Kidney glomerular epithelial cell (primary cell): ENCODE measurements at places on chromosomes 3 and 15.

- no peak for DNase-seq
Observed at GRCh38 chr15:99086327-99086667, 18.6 kb upstream of the SYNM start.

GRCh38 chr3:79202471-79203143, 565.2 kb downstream of the ROBO1 start:
- no peak for DNase-seq

DNA sequence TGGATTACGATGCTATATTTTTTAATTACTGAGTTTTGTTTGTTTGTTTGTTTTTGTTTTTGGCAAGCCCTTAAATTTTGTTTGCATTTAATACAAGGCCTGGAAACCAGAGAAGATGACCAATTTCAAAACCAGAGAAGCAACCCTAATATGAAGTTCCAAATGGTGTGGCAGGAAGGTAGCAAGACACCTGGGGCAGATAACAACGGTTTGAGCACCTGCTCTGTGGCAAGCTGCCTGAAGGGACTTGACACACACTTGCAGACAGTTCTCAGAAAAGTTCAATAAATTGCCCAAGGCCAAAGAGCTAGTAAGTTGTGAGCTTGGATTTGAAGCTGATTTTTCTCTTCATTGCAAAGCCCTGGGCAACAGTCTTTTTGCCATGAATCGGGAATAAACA, 151.2 kb upstream of the UBE2E1 start:
- no peak for DNase-seq

DNA sequence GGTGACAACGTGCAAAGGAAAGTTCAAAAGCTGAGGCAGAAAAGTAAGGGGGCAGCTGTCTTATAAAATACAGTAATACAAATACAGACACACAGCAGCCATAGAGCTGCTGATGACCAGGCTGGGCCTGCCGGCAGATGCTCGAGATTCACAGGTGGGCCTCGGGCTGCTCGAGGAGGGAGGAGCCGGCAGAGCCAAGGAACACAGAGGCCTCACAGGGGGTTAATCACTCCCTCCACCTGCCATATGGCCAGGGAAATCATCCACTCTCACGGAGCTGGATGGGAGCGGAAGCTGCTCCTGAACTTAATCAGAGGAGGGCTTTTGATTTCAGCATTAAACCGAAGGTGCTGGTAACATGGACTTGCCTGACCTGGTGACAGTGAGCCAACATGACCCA, 29.6 kb upstream of the MGLL start:
- no peak for DNase-seq

DNA sequence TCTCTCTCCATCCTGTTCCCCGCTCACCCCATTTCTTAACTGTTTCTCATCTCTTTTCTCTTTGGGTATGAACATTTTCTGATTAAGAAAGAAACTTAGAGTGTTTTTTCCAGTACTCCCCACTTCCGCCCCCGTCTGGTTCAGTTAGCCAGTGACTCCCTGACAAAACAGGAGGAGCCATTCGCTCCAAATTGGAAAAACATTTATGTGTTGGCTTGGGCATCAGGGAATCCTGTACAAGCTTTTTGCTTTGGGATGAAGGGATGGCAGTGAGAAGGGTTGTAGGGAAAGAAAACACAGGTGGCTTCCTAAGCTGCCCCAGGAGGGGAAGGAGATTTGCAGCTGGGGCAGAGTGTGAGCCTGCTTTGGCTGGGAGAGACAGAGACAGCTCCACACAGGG, 47.0 kb downstream of the BOC start:
- DNase-seq, result no peak

DNA sequence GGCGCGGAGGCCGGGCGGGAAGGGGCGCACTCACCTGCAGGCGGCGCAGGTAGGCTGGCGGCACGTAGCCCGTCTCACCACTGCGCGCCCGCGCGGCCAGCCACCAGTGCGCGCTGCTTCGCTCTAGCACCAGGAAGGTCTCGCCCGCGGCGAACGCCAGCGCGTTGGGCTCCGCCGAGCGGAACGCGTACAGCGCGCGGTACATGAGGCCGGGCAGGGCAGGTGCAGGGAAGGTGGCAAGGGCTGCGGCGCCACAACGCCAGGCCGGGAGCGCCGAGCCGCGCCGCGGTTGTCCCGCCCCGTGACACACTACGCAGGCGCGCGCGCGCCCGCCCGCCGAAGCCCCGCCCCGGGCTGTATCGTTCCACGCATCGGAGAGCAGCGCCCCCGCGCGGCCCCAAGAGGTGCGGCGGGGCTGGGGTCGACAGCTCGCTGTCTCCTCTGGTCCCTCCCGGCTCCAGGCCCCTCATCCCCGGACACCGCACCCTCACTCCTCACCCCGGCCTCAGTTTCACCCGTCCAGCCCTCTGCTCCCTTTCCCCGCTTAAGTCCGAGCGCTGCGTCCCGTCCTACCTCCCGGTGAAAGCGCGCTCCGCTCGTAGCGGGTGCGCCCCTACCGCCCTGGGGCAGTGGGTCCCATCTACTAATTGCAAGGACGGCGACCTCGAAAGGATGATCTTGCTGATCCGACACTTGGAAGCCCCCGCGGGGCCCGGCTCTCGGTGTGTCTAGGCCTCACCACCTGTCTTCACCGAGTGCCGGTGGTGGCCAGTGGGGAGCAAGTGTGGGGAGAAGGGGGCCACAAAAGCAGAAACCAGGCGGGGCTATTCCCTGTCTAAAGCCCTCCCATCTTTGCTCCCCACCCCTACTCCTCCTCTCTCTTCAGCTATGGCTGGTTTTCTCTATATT, at the start of gene NCKIPSD:
Gene NCKIPSD (minus strand): TSS at position 313 of the 909 bp plus-strand sequence. CDS start 108 bp downstream, at position 205.
- DNase-seq, result peak; percentile 86

DNA sequence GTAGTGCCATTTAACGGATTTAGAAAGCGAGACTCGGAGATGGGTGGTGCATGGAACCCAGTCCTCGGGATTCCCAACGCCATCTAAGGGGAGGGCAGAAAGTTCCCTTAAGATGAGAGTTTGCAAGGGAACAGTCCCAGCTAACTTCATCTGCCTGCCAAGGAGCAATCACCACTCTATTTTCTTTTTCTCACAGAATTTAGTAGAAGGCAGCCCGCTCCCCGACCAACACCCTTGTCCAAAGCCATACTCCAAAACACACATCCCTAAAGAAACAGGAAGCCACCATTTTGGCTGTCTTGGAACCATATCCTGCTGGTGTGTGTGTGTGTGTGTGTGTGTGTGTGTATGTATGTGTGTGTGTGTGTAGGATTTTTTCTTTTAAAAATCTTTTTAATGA, 7.1 kb upstream of the FGD5 start:
- DNase-seq, result no peak

- DNase-seq, result no peak
Observed at GRCh38 chr3:56882896-56883295, 81.1 kb upstream of the ARHGEF3 start.

DNA sequence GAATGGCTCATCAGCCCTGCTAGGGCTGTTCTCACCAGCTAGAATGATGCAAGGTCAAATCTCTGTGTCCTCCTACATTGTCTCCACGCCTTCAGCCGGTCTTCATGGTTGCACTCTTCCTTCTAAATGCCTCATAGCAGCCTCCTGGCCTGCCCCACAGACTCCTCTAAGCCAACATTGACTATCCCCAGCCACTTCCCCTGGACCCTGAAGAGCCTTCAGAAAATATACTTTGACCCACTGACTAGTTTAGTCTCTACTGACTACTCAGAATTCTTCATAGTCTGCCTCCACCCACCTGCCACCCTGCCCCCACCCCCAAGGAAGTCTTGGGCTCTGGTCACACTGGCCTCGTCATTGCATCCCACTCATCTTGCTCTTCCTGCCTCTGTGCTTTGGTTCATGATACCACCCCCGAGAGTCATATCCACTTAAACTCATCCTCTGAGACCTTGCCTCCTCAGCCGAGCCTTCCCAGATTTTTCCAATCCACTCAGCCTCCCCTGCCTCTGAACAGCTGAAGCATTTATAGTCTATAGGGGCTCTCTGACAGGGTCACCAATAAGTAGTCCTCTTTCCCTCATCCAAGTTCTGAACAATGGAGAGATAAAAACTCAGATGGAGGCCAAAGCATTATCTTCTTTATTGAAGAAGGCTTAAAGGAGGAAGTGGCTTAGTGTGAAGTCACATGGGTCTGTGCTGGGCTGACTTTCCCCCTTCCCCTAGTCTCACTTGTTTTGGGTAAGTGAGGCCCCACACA, 9.5 kb upstream of the DOCK3 start:
- no peak for DNase-seq

GRCh38 chr15:84749111-84749991, 959 bp downstream of the ZNF592 start:
- DNase-seq, result no peak

GRCh38 chr3:133117342-133117741, 79.2 kb downstream of the TMEM108 start:
- DNase-seq, result no peak

DNA sequence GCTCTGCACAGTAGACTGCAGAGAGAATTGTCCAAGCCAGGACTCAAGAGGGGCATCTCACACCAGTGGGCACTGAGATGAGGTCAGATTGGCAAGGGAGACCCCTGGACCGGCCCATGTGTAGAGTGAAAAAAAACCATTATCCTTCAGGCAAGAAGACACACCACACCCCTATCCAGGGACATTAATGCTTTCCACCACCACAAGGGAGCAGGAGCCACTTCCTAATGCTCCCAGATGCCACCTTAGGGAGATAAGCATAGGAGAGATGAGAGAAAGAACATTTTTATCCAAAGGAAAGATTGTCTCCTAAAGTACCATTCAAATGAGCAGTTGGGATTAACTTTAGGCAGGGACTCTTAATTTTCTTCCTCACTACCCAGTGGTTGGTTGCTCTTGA, 109.6 kb upstream of the PTX3 start:
- no peak for DNase-seq
